NCI-H226 (cell line): ENCODE measurements at places on chromosomes 7 and 10.
A peak's percentile ranks its signal among the peaks of the same experiment; 100 is the strongest.

- no peak for DNase-seq
Observed at GRCh38 chr10:119669975-119670640, 18.9 kb downstream of the BAG3 start.

DNA sequence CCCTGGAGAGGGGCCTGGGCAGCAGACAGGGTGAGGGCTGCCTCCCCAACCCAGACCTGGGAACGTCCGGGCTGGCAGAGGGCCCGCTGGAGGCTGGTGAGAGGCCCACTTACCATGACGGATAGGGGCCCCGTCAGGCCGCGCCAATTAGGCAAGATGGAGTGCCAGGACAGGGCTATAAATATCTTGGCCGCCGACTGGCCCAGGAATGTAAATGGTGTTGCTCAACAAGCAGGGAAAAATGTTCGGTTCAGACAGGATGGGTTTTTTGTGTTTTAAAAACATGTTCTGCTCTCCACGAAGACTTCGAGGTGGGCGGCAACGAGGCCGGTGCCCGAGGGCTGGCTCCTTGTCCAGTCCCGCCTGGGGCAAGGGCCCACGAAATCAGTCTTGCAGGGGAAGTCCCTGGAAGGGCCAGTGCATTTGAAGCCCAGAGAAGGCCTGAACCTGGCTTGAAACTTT, 35.8 kb upstream of the ELN start:
- DNase-seq, result peak; percentile 64

- no peak for DNase-seq
Observed at GRCh38 chr7:29254591-29254990, 60.0 kb downstream of the CHN2 start.

DNA sequence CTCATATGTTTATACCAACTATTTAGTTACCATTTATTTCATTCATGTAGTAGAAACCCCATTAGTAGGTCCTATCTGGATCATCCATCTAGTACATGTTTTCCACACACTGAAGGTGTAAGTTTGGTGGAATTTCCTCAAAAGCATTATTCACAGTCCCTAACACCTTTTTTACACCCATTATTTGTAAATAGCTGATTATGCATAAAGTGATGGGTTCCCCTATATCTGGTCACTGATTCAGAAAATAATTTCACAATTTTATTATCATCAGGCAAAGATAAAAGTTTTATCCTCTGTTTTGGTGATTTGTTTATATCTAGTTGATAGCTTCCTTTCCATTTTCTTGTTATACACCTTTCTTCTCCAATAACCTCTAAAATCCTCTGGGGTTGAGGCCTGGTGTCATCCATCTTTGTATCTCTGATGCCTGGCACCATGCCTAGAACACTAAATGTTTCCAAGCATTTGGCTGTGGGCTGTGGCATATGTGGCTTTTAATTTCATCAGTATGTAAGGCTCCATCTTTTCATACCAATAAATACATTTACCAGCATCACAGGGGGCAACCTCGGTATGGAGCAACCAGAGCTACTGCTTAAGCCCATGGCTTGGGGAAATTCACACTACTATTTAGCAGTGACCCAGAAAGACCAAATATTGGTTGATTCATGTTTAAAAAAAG, 1089.5 kb upstream of the LRRN3 start:
- no peak for DNase-seq

DNA sequence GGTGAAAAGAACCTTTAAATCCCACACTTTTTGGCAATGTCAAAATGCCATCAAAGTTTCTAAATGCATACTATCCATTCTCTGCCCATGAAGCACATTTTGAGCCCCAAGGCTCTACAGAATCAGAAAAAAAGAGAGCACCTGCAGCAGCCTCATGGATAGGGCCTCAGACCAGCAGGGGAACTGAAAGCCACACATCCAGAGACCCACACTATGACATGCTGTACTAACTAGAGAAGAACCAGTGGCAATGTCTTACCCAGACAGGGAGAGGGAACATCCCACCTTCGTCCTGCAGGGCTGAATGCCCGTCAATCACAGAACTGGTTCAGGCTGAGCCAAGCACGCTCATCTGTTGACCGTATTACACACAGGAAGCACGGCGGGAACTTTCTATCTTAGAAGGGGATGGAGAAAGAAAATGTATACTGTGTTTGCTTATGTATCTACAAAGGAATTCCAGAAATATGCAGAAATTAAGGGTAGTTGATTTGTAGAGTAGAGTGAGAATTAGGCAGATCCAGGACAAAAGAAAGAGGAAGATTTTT, 237.2 kb downstream of the GLI3 start:
- no peak for DNase-seq

DNA sequence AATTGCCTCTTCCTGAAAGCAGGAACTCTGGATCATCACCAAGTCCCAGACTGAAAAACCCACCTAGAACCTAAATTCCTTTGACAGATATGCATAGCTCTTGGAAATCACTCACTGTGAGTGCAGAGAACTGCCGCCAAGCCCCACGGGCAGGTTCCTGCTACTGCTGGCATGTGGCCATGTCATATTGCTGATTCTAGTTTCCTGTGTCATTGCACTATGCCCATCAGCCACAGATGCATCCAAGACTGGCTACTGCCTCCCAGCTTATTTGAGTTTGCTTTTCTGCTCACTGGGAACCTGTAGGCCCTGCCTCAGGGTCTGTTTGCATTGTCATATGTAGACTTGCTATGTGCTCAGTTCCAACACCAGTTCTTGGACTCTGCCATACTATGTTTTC, 786.0 kb downstream of the GRID1 start:
- DNase-seq, result no peak

DNA sequence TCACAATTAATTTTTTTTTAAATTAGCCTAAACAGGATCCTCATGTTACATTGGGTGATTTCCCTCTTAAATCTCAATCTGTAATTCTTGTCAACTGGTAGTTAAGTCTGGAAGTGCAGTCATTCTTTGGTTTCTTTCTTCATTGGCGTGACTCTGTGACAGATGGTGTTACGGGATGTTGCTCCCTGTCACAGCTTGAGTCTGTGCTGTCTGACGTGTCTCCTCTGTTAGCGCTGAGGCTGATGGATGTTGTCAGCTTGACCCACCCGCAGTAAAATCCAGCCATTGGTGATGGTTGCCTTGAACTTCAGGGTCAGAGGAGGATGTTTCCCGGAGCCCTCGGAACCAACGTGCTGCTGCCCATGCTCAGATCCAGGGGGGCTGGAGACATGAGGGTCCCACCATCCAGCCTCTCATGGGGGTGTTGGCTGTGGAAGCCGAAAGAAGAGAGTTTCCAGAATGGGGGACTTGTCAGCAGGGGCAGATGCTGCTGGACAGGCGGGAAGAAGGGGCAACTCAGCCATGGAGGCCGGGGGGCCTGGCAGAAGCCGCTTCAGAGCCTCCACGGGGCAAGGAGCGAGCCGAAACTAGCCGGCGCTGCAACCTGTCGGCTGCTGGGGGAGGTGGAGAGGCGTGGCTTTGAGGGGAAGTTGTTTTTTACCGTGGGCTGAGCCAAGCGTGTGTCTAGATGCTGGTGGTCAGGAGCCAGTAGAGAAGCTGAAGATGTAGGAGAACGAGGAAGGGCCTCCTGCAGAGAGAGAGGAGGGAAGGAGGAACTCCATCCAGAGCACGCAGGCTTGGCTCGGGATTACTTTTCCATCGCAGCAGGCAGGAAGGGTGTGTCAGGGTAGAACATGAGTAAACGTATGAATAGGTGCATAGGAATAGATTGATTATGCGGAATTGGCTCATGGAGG, 3.5 kb downstream of the SUN1 start:
- no peak for DNase-seq

DNA sequence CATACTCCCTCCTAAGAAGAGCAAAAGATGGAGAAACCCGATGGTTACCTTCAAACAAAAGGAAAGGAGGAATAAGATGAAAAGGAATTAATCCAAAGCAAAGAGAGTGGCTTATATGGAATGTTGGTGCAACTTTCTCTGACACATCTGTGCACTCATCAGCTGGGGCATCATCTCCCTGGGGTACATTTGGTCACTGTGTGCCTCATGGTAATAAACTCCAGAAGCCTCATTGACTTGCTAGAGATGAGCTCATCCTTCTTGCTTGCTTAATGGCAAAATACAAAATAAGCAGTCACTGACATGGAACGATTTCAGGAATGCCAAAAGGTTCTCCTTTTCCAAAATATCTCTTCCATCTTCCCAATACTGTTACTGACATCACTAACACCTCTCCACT, 22.5 kb downstream of the CAV1 start:
- DNase-seq, result no peak

DNA sequence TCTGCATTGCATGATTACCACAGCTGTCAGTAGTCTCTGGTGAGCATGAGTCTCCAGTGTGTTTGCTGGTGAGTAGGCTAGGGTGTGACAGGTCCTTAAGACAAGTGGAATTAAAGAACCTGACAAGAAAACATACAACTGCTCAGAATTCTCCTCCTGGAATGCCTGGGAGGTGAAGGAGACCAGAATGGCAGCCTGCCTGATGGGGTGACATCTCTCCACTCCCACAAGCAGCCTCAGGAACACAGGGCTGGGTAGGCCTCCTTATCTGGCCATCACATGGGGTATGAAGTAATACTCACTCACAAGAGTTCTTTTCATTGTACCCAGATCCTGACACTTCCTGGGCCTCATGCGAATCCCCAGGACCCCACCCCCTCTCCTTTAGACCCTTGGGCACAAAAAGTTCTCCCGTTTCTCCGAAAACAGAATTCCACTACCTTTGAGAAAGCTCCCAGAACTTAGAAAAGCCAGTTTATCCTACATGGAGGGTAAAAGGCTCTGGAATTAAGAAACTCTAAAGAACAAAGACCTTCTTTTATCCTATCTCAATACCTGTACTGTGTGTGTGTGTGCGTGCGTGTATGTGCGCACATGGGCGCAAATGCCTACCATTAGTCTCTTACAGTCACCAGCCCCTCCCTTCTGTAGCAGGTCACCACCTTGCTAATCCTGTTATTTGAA, 33.4 kb upstream of the C1GALT1 start:
- DNase-seq, result peak; percentile 84

- no peak for DNase-seq
Observed at GRCh38 chr7:106169821-106170610, 57.9 kb upstream of the SYPL1 start.

DNA sequence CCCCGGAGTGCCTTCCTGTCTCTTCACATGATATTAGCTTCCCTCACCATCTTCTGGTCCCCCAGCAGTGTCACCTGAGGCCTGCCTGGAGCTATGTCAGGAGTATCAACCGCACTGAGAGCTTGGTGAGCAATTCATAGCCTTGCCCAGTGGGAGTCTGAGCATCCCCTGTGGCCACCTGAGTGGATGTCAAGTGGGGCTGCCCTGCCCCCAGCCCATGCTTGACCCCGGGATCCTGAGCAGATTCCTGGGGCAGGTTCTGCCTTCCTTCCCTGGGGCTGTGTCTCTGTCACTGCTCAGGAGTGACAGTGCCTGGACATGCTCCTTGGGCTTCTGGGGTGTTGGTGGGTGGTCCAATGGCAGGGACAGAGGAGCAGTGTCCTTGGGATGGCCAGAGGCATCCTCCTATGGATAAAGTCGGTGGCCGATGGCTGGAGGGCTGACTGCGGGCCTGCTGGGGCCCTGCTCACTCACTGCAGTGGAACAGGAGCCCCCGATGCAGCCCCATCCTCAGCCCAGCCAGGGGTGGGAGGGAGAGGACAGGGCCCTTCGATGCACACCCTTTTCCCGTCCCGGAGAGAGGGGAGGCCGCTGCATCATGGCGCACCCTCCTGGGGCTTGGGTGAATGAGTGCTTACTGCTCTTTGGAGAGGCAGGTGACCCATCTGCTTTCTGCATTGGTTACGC, 95.7 kb downstream of the BMS1 start:
- DNase-seq, result no peak

- no peak for DNase-seq
Observed at GRCh38 chr7:155987681-155988235, 175.5 kb upstream of the SHH start.

GRCh38 chr7:5248201-5248885, 34.4 kb upstream of the SLC29A4 start:
- no peak for DNase-seq

- no peak for DNase-seq
Observed at GRCh38 chr7:80847027-80847426, 71.8 kb downstream of the SEMA3C start.

GRCh38 chr10:13671904-13672303, 85.1 kb downstream of the PRPF18 start:
- DNase-seq, result no peak

GRCh38 chr10:70378122-70378521, 4.3 kb downstream of the LRRC20 start:
- DNase-seq, result peak; percentile 96

DNA sequence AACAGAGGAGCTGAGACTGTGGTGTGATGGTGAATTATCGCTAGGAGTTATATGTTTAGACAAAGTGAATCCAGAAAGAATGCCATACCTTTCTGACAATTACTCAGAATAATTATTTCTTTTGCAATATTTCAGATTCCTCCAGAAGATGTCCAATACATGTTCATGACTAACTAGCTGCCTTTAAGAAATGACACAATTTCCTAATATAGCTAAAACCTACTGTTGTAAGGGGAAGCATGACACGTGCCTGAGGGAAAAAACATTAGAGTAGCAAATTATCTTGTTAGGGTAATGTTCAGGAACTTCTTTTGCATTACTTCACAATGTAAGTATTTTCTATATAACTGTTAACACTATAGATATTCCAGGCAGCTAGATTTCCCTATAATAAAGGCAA, 150.3 kb downstream of the COL28A1 start:
- DNase-seq, result no peak

DNA sequence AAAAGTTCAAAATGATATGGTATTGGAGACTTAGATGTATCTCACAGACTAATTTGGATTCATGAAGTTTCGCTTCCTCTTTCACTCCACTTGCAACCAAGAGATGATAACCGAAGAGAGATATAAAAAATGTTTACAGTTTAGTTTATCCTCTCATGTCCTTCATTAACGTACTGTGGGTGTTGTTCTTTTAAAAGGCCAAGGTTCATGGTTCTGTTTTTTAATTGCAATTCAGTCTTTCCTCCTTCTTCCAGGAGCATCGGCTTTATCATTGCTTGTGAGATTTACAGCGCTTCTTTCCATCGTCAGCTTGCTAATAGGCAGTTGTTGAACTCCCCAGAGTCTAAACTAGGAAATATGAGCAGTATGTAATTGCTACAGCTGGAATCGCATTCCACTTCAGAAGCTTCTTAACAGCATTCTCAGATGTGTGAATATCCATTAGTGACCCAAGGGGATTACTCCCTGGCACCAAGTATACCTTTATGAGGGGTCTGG, 75.9 kb upstream of the HGF start:
- no peak for DNase-seq
